Nucleus accumbens (tissue), 56 donors: ENCODE measurements at places on chromosomes 5 and 9.

DNA sequence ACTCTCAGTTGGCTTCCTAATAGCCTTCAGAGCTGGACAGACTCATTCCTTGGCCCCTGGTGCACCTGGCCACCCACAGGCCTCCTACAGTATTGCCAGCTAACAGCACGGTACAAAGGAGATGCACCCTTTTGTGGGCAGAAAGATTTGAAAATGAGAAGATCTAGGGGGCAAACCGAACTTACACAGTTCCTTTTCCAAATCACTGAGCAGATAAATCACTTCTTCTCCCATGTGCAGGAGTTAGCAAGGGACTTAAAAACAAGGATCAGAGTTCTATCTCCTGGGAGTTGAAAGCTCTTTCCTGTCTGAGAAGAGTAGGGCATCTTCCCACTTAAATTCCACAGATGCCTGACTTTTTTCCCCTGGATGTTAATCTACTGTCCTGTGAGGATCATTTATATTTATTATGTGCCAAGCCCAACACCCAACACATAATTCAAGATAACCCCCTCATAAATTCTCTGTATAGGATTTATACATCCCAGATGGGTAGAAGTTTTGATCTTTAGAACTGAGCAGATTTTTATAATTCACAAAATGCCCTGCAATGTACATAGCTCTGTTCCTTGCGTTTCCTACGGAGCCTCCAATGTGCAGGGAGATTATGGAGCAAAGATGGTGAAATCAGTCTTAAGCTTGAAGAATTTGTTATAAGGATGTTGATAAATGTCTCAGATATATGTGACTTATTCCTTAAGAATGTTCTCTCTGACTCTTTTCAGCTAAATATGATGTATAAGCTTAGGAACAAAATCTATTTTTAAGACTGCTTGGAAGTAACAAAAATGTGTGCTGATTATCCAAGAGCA lies 207.2 kb upstream of the DAPK1 start:
- no peak for DNase-seq

- DNase-seq = no peak
These were observed 92.1 kb downstream of the RXRA start for GRCh38 chr9:134418354-134418753.

GRCh38 chr9:994005-994404 lies 17.6 kb downstream of the DMRT3 start:
- DNase-seq = no peak

DNA sequence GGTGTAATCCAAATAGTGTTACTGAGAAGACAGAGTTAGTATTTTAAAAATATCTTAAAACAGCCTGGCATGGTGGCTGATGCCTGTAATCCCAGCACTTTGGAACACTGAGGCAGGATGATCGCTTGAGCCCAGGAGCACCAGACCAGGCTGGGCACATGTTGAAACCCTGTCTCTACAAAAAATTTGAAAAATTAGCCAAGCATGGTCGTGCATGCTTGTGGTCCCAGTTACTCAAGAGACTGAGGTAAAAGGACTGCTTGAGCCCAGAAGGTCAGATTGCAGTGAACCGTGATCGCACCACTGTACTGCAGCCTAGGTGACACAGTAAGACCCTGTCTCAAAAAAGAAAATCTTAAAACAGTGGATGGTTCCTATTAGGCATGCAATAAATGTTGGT lies 12.4 kb downstream of the IFNA1 start:
- DNase-seq = no peak

GRCh38 chr9:128087262-128087661 lies 19.2 kb downstream of the SLC25A25 start:
- no peak for DNase-seq
